Posterior cingulate gyrus (tissue), 11 donors: ENCODE measurements at places on chromosomes 5 and 9.
A peak's percentile ranks its signal among the peaks of the same experiment; 100 is the strongest.

GRCh38 chr5:104576677-104577076 lies 1014.1 kb upstream of the NUDT12 start:
- DNase-seq: no peak

DNA sequence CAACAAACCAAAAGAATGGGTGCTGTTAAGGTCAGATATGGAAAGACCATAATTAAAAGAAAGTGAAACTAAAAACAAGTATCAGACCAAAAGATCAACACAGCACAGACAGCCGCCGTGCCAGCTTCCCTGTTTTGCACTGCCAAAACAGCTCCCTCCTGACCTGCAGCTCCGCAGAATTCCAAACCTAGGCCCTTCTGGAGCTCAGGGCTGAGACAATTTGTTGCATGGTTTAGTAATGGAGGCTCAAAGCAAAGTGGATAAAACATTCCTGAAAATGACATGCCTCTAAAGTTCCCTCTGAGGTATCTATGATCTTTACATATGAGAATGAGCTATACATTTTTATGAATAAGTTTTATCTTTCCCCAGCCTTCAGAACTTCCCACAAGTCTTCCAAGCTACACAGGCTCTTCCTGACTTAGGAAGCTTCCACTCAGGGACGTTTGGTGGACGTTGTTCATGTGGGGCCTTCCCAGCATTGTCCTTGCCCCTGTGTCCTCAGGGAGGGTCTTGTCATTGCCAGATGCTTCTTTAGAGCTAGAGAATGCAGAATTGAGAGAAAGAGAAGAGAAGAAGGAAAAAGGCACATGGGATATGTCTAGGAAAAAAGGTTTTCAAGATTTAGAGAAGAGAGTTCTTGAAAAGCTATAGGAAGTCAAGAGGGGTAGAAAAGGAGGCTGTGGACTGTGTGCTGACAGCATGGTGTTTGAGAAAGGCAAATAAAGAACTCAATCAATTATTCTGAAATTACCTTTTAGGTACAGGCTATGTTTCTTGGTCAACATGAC lies 28.4 kb upstream of the SSBP2 start:
- DNase-seq: peak; percentile 48

- peak; percentile 33 for DNase-seq
Measured at GRCh38 chr9:84990416-84990815, 320.9 kb downstream of the NTRK2 start.

- DNase-seq: no peak
Measured at GRCh38 chr5:159427180-159428012, 97.1 kb upstream of the IL12B start.

- no peak for DNase-seq
Measured at GRCh38 chr9:133269537-133270362, 5.3 kb downstream of the ABO start.

DNA sequence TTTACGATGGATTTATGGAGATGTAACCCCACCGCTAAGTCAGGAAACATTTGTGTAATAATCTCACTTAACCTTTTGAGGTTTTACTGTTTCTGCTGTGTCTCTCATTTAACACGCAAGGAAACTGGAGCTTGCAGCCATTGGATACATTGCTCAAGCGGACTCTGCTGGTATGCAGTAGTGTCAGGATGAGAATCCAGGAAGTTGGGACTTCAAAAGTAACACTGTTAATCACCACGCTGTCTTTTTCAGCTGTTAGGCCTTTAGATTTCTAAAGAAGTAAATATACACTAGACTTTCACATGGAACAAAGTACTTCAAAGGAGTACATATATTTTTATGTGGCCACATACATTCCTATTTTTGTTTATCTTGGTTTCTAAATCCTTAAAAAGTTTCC lies 114.7 kb downstream of the LPAR1 start:
- DNase-seq: no peak
